ENCODE measurements at places on chromosomes 11 and 22.

GRCh38 chr11:64489831-64490441, 101.1 kb upstream of the SLC22A12 start:
- DNase-seq = peak; percentile 81

DNA sequence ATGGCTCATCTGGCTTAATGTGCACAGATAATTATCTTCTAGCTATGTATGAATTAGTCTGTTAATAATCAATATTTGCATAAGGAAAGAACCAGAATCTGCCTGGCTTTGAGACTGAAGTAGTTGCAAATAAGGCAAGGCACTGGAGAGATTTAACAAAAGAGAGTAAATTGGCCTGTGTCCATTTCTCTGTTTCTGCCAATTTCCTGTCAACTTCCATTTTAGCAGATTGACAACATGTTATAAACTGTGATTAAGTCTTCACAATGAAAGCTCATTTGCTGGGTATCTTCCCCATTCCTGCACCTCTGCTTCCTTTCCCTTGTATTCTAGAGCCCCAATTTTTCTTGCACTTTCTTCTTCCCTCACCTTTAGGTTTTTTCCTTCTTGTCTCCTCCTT, 5.3 kb upstream of the TMEM123 start:
- DNase-seq = no peak

GRCh38 chr22:41469218-41469851, 418 bp downstream of the ACO2 start:
- DNase-seq = peak; percentile 30

- no peak for DNase-seq
These were observed 34.8 kb upstream of the POU2AF1 start for GRCh38 chr11:111413849-111414248.

DNA sequence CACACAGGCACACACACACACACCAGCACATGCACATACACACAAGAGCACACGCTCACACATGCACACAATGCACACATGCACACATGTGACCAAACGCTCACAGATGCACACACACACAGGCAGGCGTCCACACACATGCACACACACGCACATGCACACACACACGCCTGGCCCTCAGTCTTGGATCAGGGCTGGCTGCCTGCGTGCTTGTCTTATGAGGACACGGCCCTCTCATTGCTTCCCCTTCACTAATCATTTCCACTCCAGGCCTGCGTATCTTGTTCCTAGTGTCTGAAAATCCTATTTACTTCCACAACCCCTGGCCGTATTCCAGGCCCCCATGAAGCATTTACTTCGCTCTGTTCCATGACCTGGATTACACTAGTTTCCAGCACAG, 740.5 kb downstream of the BRD1 start:
- DNase-seq = peak; percentile 12

DNA sequence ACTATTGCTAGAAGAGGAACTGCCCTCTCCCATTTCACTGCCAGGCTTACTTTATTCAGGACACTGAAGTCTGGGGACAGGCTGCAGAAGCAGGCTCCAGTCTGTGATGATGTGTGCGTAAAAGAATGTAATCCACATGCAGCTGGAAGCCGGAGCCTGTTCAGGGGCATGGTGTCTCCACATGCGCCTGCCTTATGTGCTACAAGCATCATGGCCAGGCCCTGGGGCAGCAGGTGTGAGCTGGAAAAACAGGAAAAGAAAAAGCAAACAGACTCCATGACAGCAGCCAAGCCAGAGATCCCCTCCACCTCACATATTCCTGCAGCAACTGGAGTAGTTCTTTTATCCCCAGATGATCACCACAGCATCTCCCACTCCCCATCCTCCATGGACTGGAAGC, 33.4 kb downstream of the ARFGAP2 start:
- DNase-seq = no peak

DNA sequence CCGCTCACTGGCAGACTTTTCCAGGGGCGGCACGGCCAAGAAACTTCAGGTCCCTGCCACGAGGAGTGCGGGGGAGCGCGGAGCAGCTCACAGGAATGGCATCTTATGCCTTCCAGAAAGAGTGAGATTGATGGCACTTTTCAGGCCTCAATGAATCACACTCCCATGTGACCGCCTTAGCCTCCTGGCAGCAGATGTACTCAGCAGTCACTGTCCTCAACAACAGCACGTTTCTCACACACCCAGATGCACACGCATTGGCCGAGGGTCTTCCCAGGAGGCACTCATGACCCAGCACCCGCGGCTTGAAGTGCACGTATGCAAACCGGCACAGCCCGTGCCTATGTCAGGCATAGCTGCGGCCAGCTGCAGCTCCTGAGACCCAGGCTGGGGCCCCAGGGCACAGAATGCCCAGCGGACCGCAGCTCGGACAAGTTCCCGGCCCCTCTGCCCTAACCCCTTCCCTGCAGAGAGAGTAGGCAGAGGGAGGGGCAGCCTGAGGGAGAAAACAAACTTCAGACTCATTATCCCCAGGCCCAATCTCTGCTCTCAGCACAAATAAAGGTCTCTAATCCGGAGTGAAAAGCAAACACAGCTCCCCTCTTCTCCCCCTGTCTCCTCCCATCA, 48.3 kb downstream of the RPUSD4 start:
- no peak for DNase-seq

DNA sequence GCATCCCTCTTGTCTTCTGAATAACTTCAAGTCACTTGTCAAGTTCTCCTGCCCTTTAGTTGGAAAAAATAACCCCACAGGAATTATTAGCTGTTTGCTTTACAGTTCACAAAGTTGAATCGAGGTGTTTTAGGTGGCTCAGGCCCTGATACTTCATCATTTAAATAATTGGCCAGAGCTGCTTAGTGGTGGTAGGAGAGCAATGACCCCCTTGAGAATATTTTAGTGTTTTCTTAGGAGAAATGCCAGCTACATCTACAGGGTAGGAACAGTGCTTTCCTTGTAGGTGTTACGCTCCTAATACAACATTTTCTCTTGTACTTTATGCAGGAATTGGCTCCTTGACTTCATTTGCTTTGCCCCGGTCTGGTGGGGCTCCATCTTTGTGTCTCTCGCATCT, 73.2 kb downstream of the C22orf31 start:
- no peak for DNase-seq

GRCh38 chr22:49297286-49297870, 530.3 kb downstream of the BRD1 start:
- DNase-seq = no peak

DNA sequence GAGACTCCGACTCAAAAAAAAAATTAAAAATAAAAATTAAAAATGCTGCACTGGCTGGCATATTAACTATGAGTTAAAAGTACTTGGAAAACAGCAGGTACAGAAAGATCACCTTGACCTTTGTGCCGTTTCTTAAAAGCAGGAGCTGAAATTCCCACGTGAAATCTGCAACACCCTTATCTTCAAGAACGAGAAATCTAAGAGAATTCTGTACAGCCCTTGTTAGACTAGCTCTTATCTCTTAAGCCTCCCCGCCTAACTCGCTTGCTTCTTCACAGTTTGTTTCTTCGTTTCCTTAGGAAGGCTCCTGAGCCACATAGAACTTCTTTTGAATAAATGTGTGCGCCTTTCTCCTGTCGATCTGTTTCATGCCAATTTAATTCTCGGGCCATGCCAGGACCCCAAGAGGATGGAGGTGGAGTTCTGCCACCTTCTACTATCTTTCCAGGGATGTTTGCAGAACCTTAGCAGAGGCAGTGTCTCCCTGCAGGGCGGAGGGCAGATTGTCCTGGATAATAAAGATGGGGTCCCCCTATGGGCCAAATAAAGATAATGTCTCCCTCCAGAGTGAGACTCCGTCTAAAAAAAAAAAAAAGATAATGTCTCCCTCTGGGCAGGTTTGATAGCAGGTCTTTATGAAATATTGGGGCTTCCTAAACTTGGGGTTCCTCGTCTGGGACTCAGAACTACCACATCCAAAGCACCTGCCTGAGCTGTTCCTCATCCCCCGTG, 27.4 kb upstream of the SYT8 start:
- peak; percentile 12 for DNase-seq

DNA sequence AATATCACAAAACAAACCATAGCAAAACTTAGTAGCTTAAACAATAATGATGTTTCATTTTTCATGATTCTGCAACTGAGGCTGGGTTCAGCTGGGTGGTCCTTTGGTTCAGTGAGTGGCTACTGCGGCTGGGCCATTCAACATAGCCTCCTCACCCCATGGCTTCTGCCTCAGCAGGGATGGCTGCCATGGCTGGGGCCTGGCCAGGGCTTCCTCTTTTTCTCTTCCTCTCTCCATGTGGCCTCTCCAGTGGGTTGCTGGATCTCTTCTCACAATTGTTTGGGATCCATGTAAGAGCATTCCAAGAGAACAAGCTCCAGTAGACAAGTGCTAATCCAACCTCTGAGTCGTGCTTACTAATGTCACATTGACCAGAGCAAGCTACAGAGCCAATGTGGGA, 248.6 kb upstream of the PLET1 start:
- DNase-seq = no peak

- no peak for DNase-seq
These were observed 23.1 kb downstream of the TTC17 start for GRCh38 chr11:43381802-43382201.

- DNase-seq = no peak
These were observed 652.8 kb downstream of the KCNA4 start for GRCh38 chr11:29364006-29364405.

GRCh38 chr11:13126430-13126829, 117.3 kb downstream of the RASSF10 start:
- DNase-seq = no peak

GRCh38 chr11:115396533-115396932, 107.7 kb downstream of the CADM1 start:
- DNase-seq = no peak

GRCh38 chr11:64652586-64653387, 61.8 kb downstream of the SLC22A12 start:
- DNase-seq = peak; percentile 90

GRCh38 chr22:50306753-50307749, at the start of gene PLXNB2:
PLXNB2 (minus strand) TSS chr22:50307646; CDS start chr22:50290584, 17,062 bp downstream.
- peak; percentile 87 for DNase-seq

DNA sequence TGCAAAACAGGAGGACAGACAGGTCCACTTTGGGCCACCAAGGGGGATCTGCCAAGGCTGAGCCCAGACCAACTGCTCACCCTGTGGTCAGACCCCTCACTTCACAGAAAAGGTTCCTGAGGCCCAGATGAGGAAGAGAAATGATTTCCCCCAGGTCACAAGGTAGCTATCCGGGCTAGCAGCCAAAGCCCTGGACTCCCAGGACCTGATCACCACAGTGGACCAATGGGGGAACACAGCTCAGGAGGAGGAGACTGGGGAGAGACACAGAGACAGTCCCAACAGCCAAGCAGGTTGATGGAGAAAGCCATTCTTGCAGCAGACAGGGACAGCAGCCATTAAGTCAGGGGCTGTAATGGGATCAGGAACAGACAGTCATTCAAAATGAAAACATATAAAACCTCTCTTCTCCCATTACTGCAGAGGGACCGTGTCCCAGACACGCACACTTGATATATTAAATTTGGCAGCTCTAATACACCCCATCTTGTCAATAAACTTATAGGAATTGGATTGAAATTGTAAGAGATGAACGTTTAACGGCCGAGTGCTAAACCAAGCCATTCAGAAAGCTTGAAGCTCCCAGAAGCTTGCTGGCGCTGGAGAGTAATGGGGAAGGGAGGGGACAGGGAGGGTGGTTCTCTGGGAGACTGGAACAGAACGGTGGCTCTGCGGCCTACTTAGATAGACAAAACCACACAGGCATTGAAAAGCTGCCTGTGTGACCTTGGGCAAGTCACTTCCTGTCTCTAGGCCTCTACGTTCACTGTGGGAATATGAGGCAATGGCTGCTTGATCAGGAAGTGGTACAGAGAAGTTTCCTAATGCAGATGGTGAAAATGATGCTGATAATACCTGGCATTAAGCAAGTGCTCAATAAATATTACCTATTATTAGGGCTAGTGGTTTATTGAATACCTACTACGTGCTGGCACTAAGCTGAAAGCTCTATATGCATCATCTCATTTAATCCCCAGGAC, 16.0 kb downstream of the ZMAT5 start:
- no peak for DNase-seq

GRCh38 chr11:83836883-83837654, 550.9 kb upstream of the CCDC90B start:
- DNase-seq = peak; percentile 49

GRCh38 chr22:39839917-39840510, 53.5 kb downstream of the ENTHD1 start:
- no peak for DNase-seq

GRCh38 chr11:12723421-12724300, 49.4 kb downstream of the TEAD1 start:
- no peak for DNase-seq

GRCh38 chr11:112637076-112637475, 324.1 kb upstream of the NCAM1 start:
- DNase-seq = peak; percentile 12

DNA sequence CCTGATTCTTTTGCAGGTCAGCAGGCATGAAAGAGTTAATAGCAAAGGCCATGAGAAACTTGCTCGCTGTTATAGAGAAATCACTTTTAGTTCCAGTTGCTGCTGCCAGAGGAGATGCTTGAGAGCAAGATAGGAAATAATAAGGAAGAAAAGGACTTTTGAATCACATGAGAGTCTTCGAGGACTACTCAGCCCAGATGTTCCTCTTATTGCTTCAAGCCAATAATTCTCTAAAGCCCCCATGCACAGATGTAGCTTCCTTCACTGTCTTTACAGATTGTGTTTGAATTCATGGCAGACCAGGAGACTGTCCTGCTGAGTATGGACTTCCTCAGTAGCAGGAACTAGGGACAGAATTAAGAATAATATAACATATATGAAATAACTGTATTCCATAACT, 50.1 kb upstream of the OLFML1 start:
- no peak for DNase-seq

DNA sequence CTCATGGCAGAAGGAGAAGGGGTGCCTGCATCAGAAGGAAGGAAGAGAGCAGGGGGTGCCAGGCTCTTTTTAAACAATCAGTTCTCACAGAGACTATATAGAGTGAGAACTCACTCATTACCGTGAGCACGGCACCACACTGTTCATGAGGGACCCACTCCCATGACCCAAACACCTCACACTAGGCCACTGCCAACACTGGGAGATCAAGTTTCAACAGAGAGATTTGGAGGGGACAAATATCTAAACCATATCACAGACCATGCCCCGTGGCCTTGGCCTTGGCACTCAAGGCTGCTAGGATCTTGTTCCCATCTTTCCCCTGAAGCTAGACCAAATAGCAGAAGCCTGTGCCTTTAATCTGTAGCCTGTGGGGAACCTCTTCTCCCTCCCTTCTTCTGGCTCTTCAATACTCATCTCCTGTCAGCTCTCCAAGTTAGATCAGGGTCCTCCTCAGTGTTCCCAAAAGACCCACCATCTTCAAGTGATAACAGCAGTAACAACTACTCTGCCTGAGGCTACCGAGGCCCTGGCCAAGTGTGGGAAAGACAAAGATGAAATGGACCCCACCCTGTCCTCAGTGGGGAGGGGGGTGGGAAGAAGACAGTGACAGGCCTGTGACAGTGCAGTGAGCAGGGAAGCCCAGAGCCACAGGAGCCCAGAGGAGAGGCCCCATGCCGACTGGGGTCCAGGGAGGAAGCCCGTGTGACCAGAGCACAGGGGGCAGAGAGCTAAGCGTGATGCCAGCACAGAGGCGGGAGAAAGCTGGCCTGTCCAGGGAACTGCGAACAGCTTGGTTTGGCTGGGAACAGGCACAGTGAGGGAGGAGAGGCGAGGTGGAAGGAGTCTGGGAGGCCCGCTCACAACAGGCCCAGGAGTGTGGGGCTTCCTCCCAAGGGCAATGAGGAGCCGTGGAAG, 72.6 kb downstream of the MYO7A start:
- DNase-seq = no peak

Measured in G401 (cell line).